ENCODE measurements at places on chromosomes 12 and 14.

GRCh38 chr12:50104417-50105366, 884 bp downstream of the GPD1 start:
- DNase-seq, result no peak

- no peak for DNase-seq
Observed at GRCh38 chr12:29782871-29783772, 620 bp downstream of the TMTC1 start.

GRCh38 chr12:2411616-2412304, 359.0 kb downstream of the CACNA1C start:
- DNase-seq, result no peak

DNA sequence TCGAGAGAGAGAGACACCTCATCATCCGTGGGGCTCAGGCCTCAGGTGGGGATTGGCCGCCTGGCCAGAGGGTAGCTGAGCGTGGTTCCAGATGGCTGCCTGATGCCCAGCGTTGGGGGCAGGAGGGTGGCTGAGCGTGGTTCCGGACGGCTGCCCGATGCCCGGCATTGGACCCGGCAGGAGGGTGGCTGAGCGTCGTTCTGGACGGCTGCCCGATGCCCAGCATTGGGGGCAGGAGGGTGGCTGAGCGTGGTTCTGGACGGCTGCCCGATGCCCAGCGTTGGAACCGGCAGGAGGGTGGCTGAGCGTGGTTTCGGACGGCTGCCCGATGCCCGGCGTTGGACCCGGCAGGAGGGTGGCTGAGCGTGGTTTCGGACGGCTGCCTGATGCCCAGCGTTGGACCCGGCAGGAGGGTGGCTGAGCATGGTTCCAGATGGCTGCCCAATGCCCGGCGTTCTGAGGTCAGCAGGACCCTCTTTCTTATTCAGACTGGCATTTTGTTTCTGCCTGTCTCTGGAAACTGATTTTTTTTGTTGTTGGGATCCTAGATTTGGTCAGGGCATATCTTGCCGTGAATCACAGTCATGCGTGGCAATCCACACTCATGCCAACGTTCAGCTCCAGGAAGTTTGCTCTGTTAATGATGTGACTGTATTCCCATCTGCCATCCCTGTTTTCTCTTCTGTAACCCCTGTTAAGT, 40.7 kb downstream of the GALNT9 start:
- no peak for DNase-seq

DNA sequence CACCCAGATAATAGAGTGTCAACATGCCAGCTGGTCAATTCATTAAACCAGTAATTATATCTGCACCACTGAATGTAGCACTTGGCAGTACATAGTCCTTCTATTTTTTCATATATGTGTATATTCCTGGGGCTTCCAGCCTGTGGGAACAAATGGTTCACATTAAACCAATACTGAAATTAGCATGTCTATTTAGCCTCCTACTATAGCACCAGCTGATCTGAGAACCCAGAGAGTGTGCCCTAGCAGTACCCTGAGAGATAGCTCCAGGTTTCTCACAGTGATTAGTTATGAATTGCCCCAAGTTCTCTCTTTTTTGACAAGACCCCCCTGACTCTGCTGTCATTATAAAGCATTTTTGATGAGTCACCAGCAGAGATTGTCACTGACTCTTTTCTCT, 1097.3 kb upstream of the FLRT2 start:
- no peak for DNase-seq

DNA sequence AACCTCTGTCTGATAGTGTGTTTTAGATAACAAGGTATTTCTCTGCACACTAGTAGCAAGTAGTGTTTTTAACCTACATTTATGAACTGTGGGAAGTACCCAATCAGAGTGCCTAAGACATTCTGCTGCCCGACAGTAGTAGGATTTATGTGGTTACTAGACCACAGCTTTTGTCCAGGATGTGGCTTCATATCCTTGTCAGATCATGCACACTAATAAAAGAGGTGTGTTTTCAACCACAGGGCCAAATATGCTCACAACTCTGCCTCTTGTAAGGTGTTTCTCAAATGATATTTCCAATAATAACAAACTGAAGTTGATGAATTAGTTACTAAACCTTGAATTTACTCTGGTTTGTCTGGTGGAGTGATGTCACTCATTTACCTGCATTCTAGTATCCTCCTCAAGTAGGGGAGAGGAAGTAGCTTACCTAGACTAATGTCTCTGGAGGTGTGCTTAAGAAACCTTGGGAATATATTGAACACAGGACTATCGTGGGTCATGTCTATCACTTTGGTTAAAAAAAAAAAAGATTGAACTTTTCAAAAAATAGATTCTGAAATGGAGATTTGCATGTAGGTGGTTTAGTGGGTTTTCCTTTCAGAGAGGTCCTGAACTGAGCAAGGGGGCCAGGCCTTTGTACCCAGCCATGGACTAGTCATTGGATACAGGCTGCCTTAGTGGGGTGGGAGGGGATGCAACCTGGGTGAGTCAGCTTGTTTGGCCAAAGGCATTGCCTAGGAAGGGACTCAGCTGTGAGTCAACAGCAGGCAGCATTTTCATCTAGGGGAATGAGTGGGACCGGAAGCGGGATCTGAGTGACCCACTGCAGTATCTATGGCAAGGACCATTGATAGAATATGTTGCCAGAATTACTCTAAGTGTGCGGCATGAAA, 14.1 kb downstream of the FBXW8 start:
- DNase-seq, result no peak

GRCh38 chr12:131122631-131123030, 168.9 kb downstream of the ADGRD1 start:
- no peak for DNase-seq

GRCh38 chr14:90883782-90884181, 67.6 kb upstream of the TTC7B start:
- no peak for DNase-seq

GRCh38 chr14:24171422-24172260, at the start of gene REC8:
Gene REC8 (plus strand): TSS chr14:24172080. CDS start chr14:24172553, 473 bp downstream.
- peak; percentile 58 for DNase-seq

DNA sequence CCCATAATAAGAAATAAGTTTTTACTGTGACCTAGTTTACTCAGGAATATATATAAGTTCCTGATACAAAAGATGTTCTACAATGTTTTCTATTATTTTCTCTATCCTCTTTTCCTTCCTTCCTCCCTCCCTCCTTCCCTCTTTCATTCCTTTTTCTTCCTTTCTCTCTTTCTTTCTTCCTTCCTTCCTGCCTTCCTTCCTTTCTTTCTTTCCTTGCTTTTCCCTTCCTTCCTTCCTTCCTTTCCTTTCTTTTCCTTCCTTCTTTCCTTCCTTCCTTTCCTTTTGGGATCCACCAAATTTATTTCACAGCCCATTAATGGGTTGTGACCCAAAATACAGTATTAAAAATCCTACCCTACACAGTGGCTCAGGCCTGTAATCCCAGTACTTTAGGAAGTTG, 3.9 kb upstream of the VDR start:
- no peak for DNase-seq

DNA sequence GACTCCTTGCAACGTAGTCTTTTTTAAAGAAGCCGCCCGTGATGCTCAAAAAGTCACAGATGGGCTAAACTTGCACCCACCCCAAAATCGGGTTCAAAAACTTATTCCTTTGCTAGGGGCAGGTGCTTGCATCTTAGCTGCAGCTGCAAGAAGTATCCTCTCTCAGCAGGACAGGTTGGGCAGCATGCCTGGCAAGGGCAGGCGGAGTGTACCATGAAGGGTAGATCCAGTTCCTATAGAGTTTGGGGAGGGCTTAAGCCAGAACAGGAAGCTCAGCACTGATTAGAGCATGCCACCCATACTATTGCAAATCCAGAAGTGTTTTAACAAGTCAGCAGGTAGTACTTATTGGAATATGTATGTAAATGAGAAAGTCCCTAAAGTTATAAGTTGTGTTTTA, 48.7 kb downstream of the CPM start:
- no peak for DNase-seq

DNA sequence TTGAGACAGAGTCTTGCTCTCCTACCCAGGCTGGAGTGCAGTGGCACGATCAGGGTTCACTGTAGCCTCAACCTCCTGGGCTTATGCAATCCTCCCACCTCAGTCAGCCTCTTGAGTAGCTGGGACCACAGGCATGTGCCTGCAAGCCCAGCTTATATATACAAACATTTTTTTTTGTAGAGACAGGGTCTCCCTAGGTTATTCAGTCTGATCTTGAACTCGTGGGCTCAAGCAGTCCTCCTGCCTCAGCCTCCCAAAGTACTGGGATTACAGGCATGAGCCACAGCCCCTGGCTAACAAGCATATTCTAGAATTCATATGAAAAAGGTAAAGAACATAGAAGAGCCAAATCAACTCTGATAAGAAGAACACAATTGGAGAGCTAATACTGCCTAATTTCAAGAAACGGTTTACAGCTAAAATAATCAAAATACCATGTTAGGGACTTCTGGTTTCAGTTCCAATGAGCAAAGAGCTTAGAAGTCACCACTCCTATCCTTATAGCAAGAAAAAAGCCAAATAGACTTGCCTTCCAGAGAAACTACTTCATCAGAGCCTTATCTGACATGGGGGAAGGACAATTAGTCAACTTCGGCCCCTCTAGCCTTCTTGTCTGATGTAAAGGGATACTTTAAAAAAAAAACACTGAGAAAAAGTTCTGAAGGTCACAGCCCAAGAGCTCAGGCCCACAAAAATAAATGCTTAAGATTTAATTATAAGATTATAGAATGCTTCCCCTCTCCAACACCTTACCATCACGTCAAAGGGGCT, 37.6 kb downstream of the TMEM116 start:
- no peak for DNase-seq

- DNase-seq, result no peak
Observed at GRCh38 chr14:49303946-49304516, 282.1 kb downstream of the RPS29 start.

DNA sequence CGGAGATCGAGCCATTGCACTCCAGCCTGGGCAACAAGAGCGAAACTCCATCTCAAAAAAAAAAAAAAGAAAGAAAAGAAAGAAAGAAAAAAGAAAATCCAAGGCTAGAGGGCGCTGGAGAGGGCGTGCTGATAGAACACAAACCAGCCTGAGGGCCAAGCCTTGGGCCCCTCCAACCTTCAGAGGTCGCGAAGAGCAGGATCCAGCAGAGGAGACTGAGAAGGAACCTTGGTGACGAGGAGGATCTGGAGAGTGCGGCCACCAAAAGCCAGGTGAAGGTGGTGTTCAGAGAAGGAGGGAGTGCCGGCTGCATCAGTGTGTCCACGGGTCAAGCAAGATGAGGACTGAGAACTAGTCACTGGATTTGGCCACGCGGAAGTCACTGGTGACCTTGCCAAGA, 4.1 kb upstream of the DYNC1H1 start:
- DNase-seq, result no peak

GRCh38 chr12:64610660-64611340, 505 bp downstream of the RASSF3 start:
- peak; percentile 76 for DNase-seq

DNA sequence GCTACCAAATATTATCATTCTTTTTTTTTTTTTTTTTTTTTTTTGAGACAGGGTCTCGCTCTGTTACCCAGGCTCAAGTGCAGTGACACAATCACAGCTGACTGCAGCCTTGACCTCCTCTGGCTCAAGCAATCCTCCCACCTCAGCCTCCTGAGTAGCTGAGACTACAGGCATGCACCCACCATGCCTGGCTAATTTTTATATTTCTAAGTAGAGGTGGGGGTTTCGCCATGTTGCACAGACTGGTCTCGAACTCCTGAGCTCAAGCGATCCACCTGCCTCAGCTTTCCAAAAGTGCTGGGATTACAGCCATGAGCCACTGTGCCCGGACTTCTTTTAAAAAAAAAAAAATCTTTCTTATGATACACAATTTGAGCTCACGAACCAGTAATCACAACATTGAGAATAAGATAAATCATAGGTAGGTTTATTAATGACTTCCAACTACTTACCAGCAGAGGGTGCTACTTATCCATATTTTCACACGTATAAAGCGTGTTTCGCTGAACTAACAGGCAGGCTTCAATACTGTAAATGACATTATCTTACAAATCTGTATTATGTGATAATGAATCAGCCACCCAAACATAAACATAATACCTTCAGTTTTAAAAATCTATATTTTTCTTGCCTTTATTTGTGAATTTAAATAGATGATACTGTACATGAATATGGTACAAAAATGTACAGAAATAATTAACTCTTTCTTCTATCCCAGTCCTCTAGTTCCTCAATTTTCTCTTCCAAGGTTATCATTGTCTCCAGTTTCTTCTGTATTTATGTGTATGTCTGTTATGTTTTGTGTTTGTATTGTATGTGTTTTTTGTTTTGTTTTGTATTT, 42.5 kb upstream of the BCAT1 start:
- DNase-seq, result no peak

GRCh38 chr12:53808023-53808705, 56.4 kb upstream of the CISTR start:
- DNase-seq, result no peak

GRCh38 chr14:79660053-79660939, 551.0 kb downstream of the DIO2 start:
- DNase-seq, result no peak

DNA sequence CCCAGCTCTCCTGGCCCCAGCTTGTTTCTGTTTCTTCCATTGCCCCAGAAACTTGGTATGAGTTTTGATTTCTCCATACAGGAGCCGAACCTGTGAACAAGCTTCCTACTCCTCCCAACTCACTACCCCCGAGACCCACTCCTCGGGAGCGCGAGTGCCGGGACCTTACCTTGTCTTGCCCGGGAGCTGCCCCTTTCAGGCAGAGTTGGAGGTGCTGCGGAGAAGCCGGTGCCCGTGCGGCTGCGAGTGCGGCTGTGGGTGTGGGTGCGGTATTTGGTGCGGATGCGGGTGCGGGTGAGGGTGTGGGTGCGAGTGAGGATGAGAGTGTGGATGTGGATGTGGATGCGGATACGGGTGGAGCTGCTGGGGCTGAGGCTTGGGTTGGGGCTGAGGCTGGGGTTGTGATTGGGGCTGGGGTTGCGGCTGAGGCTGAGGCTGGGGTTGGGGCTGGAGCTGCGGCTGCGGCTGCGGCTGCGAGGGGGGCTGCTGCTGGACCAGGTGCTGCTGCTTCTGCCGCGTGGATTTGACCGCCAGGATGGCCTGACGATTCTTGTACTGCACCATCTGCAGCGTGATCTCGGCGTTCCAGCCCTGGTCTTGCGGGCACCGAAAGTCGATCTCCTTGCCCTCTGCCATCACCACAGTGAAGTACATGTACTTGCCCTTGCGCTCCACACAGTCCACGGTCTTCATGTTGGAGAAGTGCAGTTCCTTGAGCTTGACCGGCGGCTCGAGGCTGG, 1.1 kb downstream of the PHLDA1 start:
- DNase-seq, result peak; percentile 78

- DNase-seq, result no peak
Observed at GRCh38 chr12:65649126-65649525, 175.2 kb upstream of the HMGA2 start.

All from activated CD4-positive, CD25-positive, alpha-beta regulatory T cell treated with anti-CD3 and anti-CD28 coated beads, Interleukin-2, amount 50 U/mL, for 72 hours (primary cell).